T-helper 9 cell (primary cell): ENCODE measurements at places on chromosomes 4 and X.

- DNase-seq = no peak
Measured at GRCh38 chr4:110224812-110225211, 26.4 kb upstream of the ELOVL6 start.

DNA sequence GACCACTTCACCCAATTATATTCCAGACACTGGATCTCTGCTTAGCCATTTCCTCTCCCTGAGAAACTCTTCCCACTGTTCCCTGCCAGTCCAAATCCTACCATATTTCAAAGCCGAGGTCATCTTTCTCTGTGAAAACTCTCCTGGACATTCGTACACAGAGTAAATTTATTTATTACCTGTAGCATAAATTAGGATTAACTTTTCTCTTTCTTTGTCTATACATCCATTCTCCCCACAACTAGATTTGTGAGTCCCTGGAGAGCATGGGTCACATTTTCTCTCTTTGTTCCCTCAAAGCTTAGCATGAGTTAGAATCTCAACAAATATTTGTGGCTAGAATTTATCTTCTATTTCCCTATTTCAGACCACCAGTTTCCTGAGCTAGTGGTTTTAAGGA lies 27.8 kb upstream of the SMIM10 start:
- no peak for DNase-seq

DNA sequence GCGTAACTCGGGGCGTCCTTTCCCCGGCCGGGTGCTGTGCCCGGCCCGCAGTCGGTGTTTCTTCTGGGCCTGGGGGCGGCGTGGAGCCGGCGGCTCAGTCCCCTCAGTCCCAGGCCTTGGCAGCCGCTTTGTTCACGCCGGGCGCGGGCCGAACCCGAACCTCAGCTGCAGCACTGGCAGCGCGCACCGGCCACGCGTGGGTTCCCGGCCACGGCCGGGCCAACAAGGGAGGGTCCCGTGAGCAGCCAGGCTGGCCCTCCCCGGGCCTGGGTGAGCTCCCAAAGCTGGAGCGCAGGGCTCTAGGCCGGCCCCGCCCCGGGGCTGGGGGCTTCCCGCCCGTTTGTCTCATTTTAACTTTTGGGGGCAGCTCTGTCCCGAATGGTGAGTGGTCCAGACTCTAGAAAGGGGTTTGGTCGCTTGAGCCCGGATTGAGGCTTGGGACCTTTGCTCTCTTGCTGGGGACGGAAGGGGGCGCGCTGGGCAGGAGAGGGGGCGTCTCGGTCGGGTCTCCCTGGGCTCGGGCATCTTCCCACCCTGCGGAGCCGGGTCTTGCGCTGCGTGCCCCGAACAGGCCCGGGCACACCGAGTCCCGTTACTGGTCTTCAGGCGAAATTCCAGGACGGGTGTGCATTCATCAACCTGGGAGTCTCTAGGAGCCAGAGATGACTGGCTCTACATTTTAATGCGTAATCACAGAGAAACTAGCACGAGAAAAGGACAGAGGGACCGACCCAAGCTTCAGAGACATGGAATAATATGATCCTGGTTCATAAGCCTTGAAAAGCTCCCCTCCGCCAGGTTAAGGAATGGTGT lies 177.1 kb downstream of the CBR4 start:
- no peak for DNase-seq

DNA sequence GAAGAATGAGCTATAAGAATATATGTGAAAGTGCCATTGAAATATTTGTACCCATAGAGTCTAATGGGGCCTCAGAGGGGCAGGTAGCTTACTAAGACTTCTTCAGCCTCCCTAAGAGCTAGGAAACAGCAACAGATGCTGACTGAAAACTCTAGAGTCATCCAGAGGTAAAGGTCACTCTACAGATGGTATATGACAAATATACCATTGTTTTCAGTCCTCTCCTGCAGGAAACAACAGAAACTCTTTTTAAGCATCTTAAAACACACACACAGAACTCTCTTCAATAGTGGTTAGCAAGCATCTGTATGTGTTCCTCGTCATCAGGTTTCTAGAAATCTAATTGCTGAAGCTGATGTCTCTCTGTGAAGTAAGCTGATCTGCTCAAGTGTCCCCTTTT lies 313.8 kb upstream of the GATB start:
- DNase-seq = no peak

DNA sequence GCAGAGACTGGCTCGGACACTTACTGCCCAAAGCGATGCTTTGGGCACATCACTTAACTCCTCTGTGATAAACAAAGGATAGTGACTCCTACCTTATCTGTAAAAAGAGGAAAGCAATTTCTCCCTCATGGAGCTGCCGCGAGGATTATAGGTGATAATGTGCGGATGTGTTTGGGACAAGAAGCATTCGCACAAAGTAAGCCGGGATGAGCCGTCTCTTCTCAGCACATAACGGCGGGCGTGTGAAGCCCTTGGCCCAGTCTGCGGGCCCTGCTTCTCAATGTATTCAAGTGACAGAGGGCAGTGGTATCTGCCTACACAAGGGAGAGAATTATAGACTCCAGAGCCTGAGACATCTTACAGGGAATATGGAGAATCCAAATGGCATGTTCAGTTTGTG lies 550.3 kb upstream of the CPEB2 start:
- DNase-seq = no peak

- no peak for DNase-seq
Measured at GRCh38 chrX:9037296-9037695, 3.4 kb upstream of the FAM9B start.

DNA sequence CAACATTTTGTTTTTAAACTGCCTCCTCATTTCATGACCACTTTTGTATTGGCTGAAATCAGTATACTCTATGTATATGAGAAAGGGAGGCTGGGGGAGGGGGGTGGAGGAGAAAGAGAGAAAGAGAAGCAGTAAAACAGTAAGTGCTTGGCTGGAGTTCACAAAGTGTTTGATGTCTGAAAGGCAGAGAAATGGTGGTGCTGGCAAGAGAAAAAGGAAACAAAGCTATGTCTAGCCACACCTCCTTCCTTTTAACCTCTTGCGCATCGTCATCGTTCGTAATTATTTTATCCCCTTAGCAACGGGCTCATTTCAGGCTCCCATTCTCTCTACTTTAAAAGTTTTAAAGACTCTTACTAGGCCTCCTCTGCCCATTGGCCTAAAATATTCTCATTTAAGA lies 25.6 kb downstream of the RPA4 start:
- no peak for DNase-seq

GRCh38 chr4:3746701-3747580 lies 19.2 kb upstream of the ADRA2C start:
- no peak for DNase-seq

GRCh38 chr4:158197194-158197776 lies 13.0 kb upstream of the TMEM144 start:
- no peak for DNase-seq

DNA sequence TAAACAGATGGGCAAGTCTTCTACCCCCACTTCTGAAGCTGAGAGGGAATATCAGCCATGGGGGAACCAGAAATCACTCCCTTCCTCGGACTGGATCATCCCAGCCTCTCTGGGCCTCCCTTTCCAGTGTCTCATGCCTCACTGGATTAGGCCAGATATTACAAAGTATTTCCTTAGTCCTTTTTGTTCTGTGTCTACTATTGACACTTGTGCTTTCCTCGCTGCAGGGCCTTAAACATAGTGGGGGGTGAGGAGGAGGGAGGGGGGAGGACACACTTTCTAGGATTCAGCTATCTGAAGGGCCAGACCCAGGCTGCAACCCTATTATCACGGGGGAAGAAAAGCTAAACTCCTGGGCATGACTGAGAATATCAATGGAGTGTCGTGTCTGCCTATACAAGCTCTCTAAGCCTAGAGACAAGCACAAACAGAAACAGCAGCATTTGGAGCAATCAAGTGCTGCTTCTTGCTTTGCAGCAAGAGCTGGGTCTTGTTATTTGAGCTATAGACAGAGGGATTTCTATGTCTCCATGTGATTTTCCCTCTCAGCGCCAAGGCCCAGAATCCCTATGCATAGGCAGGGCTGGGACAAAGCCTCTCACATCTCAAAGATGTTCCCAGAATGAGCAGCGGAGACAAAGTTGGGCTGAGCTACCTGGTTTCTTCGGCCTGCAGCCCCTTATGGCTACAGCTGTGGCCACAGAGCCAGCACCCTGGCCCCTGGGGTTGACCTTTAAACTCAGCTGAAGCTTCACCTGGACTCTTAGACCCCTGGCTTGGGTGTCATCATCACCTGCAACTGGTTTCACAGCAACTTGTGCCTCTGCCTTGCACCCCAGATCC lies 20.2 kb downstream of the PJA1 start:
- no peak for DNase-seq

GRCh38 chr4:142443469-142443868 lies 402.6 kb downstream of the INPP4B start:
- DNase-seq = no peak

DNA sequence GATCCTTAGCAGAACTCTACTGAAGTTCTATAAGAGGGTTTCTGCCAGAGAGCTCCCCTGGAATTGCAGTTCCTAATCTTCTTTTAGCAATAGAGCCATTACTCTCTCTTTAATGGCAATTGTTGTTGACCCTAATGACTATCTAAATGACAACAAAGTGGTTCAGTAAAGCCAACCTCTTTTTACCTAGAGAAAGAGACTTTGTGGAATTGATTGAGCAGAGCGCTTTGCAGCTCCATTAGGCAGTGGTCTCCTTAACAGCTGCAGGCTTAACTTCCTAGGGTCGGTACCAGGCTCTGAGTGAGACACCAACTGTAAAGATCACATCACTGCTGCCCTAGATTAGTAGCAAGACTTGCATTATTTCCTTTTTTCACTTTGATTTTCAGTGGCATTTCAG lies 1472.9 kb upstream of the TENM3 start:
- no peak for DNase-seq

GRCh38 chr4:78809928-78810835 lies 34.0 kb downstream of the BMP2K start:
- no peak for DNase-seq

DNA sequence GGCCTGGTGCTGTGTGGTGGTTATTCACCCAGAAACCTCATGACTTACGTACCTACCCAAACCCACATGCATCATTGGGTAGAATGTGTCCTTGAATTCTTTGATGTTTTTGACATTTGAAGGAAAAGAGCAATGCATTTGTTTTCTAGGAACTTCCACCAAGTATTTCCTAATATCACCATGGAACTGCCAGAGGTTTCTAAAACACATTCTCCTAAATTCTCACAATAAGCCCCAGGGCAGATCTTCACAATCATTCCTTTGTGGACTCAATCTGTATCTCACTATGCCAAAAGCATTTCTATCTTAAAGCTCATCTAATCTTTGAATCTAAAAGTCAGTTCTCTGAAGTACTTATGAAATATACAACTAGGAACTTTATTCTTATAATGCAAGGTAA lies 8.3 kb upstream of the ODAM start:
- DNase-seq = no peak

GRCh38 chrX:71911731-71912050 lies 1.0 kb downstream of the NHSL2 start:
- no peak for DNase-seq

- no peak for DNase-seq
Measured at GRCh38 chrX:15511563-15511962, 11.0 kb downstream of the BMX start.

- DNase-seq = no peak
Measured at GRCh38 chrX:119625843-119626242, 19.6 kb upstream of the NKRF start.

GRCh38 chrX:69138512-69138911 lies 26.7 kb downstream of the PJA1 start:
- DNase-seq = no peak

- no peak for DNase-seq
Measured at GRCh38 chr4:87622303-87622702, 14.0 kb downstream of the DSPP start.

DNA sequence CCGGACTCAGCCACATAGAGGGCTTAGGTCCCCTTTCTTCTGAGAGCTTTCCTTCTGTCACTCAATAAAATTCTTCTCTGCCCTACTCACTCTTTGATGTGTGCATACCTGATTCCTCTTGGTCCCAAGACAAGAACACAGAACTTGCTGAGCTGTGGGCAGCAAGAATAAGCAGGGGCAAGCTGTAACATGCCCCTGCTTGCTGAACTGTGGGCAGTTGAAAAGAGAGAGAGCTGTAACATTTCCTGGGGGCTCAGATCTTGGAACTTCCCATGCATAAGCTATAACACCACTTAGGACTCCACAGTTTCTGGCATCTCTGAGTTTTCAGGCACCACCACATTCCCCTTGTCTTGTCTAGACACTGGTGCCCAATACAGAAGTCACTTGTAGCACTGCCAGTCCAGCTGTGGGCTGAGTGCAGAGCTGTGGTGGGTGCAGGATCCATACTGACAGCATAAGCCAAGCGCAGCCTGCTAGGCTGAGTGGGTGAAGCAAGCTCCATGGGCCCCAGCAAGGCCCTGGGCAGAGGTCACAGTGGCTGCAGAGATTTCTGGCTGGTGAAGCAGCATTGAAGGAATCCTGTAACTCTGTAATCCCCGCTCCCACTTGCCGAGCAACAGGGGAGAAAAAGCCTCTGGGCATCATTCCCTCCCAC lies 241.2 kb downstream of the PCDH10 start:
- no peak for DNase-seq

DNA sequence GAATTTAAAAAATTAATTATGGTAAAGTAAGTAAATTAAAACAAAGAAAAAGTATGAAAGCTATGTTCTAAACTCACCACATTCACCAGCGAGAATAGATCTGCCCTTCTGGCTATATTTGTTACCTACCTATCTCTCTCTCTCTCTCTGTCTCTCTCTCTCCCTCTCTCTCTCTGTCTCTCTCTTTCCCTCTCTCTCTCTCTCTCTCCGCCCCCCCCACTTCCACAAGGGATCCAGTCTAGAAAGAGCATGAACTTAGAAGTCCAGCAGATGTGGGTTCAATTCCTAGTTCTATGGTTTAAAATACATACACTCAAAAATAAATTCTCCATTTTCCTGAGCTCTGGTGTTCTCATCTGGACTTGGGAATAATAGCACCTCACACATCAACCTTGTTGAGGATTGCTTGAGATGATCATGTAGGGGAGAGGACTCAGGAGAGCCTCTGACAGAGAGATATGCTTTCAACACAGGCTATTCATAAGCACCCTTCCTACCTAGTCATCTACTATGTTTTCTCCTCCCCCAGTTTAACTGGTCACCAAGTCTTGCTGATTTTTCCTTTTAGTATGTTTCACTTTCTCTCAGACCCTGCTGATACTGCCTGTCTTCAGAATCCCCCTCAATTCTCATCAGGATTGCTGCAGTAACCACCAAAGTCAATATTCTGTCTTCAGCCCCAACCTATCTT lies 64.7 kb downstream of the SLC7A11 start:
- no peak for DNase-seq
